ENCODE measurements at places on chromosomes 11 and 22. TPM values are rescaled to one million over a fixed set of nuclear protein-coding genes. Genes with fewer than 3 reads are reported as not detected.
A peak's percentile ranks its signal among the peaks of the same experiment; 100 is the strongest.

DNA sequence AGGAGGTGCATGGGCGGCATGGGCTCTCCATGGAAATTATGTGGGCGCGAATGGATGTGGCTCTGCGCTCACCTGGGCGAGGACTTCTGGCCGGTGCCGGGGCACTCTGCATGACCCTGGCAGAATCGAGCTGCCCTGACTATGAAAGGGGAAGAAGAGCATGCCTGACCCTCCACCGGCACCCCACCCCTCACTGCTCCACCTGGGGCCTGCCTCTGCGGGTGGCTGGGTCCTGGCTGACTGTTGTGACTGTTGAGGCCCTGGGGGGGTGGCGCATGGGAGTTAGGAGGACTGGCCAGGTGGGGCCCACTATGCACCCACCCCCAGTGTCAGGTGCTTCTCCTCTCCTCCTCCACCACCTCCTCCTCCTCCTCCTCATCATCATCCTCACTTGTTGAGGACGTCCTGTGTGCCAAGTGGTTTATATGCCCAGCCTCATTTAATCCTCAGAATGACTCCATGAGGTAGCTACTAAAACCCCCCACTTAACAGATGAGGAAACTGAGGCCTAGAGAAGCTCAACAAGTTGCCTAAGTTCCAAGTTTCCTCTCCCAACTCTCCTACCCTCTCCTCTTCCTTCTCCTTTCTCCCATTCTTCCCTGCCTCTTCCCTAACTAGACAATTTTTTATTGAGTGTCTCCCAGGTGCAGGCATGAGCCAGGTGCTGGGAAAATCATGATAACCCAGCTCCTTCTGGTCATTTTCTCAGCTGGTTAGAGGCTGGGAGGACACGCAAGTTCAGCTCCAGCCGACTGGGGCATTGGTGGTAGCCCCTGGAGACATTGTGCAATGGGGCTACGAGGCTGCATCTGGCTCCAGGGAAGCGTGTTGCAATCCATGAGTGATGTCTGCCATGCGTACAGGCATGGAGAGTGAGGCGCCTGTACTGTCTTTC is 2.3 kb downstream of the MYEOV start:
- DNase-seq, result peak; percentile 96

- no peak for DNase-seq
Observed at GRCh38 chr22:36584666-36585065, 55.7 kb upstream of the EIF3D start.

- DNase-seq, result no peak
Observed at GRCh38 chr11:90737444-90738050, 514.7 kb upstream of the CHORDC1 start.

- no peak for DNase-seq
Observed at GRCh38 chr11:131481303-131481702, 110.9 kb downstream of the NTM start.

- DNase-seq, result no peak
Observed at GRCh38 chr22:35632935-35633334, 15.3 kb upstream of the APOL6 start.

DNA sequence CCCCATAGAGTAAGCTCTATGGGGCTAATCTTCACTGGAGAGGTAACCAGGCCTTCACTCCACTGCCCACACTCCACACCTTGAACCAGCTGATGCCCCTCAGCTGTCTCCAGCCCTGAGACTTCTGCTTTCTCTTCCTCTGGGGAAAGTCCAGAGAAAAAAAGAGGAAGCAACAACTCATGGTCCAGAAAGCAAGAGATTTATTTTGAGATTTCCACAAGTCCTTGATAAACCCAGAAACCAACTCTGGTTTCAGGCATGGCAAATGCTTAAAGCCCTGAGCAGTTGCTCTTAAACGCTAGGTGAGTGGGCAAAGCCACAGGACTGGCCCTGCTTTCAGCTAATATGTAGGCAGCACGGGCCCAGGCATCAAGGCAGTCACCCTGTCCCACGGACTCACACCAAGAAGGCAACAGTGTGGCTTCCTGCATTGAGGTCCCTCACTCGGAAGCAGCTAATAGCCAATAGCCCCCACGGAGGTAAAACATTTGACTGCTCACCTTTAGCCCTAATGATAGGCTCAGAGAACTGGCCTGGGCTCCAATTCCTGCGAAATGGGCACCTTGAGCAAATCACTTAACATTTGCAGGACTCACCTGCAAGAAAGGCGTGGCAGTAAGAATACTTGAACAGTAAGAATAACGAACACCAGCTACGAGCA is 4.3 kb downstream of the CYB561A3 start:
- no peak for DNase-seq

GRCh38 chr11:25733777-25734176 is 598.2 kb upstream of the ANO3 start:
- DNase-seq, result no peak

DNA sequence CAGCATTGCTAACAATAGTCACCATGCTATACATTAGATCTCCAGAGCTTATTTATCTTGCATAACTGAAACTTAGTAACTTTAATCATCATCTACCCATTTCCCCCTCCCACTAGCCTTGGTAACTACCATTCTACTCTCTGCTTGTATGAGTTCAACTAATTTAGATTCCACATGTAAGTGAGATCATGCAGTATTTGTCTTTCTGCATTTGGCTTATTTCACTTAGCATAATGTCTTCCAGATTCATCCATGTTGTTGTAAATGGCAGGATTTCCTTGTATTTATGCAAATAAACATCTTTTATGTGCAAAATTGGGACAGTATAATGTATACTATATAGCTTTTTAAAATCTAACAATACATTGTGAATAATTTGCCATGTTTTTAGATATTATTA is 66.0 kb upstream of the ZBED5 start:
- no peak for DNase-seq

GRCh38 chr22:25749420-25750169 is 7.6 kb downstream of the MYO18B start:
- DNase-seq, result no peak

GRCh38 chr22:23280356-23281052 is 100.2 kb downstream of the BCR start:
- DNase-seq, result no peak

GRCh38 chr11:26994631-26995095 is 751 bp downstream of the FIBIN start:
- no peak for DNase-seq

DNA sequence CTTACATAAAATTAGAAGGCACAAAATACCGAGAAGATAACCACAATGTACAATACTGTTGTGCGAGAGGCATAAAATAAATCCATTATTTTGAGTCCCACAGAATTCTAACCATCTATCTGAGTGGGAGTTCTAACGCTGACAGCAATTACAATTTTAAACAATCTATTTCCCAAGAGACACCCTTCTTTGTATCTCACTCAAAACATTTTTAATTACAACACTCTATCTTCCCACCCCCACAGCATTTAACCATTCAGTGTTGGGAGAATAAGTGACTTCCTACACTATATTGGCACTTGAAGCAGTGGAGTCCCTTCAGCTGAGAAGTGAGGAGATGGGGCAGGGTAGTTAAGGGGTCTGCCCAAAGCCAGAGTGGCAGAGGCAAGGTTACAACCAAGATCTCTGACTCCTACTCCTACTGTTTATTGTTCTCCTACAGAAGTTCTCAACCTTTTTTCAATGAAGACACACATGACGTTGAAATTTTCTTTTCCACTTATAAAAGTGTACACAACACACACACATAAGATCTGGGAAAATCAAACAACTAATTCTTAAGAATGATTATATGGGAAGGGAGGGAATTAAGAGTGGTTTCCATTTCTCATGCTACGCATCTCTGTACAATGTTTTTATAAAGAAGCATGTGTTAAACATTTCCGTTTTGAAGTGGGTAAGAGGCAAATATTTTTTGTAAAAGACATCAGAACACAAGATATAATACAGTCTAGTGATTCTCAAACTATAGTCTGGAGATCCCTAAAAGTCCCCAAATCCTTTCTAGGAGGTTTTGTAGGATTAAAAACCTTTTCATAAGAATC is 10.9 kb downstream of the SLC25A17 start:
- peak; percentile 22 for DNase-seq

- no peak for DNase-seq
Observed at GRCh38 chr11:60078745-60079144, 9.7 kb upstream of the MS4A2 start.

GRCh38 chr11:73361953-73362776 is 14.0 kb upstream of the RELT start:
- DNase-seq, result no peak

- DNase-seq, result no peak
Observed at GRCh38 chr22:48781868-48782267, 1045.8 kb downstream of the BRD1 start.

DNA sequence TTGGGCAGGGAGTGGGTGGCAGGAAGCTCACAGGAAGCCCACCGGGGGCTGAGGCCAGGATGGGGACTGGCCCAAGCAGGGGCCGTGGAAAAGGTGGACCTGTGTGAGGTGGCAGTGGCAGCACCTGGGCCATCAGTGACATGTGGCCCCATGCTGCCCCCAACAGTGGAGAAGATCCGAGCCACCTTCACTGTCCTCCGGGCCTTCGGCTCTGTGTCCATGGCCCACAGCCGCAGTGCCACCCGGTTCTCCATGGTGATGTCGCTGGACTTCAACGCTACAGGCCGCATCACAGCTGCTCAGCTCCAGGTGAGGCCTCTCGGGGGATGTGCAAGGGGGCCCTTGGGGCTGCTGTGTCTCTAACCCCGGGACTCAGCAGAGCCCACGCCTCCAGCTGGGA is 37.9 kb downstream of the MYO18B start:
- no peak for DNase-seq

DNA sequence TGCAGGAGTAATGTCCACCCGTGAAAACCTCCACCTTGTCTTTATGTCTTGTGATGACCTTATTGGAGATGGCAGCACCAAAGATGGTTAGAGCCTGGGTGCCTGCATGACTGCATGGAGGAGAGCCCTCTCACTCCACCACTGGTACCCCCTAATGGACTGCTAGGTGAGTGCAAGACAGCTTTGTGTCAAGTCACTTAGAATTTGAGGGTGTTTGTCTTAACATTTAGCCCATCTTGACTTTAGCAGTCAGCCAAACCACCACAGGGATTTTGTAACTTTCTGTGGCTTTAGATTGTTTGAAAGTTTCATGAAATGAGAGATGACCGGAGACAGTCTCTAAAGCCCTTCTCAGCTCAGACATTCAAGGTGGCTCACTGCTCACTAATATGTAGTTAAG is 232.9 kb upstream of the NCAM1 start:
- DNase-seq, result no peak

- DNase-seq, result peak; percentile 43
Observed at GRCh38 chr11:128518493-128519207, 68.7 kb downstream of the ETS1 start.

DNA sequence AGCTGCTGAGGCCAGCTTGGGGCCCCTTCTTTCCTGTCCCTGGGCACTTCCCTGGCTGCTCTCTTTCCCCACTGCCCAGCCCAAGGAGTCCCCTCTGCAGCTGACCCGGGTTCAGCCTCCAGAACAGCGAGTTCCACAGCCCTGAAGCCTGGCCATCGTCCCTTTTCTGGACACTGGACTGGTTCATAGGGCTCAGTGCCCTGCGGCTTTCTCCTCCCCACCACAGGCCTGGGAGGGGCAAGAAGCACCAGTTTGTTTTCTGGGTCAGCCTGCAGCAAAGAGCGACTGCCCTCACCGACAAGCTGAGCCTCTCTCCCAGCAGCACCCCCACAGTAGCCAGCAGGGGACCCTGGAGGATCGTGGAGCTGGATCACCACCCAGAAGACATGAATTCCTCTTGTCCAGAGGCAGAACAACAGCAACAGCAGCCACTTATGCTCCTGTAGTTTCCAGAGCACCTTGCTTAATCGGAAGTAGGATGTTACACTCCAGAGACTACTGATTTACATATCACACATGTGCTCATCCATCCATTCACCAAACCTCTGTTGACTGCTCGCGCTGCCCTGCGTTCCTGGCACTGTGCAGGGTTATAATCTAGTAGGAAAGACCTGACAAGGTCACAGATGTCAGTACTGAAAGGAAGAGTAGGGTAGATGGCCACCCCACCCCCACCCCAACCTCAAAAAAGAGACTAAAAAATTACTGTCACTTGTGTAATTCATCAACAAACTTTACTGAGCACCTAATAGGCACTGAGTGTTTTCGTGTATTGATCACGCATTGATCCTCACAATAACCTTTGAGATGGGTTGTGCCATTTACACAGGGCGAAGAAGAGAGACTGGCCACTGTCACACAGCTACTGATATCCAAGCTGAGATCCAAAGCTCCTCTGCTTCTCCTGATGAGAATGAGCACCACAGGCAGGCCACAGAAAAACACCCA is 13.0 kb upstream of the CXCR5 start:
- peak; percentile 55 for DNase-seq

DNA sequence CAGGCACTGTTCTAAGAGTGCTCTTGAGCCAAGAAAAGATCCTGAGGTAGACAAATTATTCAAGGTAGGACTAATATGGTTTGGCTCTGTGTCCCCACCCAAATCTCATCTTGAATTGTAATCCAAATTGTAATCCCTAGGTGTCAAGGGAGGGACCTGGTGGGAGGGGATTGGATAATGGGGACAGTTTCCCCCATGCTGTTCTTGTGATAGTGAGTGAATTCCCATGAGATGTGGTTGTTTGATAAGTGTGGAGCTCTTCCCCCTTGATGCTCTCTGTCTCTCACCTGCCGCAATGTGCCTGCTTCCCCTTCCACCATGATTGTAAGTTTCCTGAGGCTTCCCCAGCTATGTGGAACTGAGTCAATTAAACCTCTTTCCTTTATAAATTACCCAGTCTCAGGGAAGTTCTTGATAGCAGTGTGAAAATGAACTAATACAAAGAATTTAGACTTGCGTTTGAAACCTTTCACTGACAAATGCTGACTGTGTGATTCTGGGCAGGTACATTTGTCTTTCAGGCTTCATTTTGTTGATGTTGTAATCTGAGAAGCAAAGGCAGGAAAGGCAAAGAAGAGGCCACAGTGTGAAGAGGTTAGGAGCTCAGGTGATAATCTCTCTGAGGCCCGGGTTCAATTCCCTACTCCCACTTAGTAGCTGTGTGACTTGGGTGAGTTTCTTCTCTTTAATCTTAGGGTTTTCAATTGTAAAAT is 115.8 kb upstream of the PAX6 start:
- no peak for DNase-seq

SMC1B gene
- total RNA-seq, result not detected

OR2AG1 gene
- total RNA-seq, result not detected

PAMR1 gene
- total RNA-seq, result 493 TPM

BBS1 gene
- total RNA-seq, result 34.5 TPM

MS4A2 gene
- not detected for total RNA-seq

SPTBN2 gene
- 1.3 TPM for total RNA-seq
